CD4-positive, alpha-beta T cell treated with Interleukin-4 for 1 hour (primary cell): ENCODE measurements at places on chromosomes 16 and 17.

DNA sequence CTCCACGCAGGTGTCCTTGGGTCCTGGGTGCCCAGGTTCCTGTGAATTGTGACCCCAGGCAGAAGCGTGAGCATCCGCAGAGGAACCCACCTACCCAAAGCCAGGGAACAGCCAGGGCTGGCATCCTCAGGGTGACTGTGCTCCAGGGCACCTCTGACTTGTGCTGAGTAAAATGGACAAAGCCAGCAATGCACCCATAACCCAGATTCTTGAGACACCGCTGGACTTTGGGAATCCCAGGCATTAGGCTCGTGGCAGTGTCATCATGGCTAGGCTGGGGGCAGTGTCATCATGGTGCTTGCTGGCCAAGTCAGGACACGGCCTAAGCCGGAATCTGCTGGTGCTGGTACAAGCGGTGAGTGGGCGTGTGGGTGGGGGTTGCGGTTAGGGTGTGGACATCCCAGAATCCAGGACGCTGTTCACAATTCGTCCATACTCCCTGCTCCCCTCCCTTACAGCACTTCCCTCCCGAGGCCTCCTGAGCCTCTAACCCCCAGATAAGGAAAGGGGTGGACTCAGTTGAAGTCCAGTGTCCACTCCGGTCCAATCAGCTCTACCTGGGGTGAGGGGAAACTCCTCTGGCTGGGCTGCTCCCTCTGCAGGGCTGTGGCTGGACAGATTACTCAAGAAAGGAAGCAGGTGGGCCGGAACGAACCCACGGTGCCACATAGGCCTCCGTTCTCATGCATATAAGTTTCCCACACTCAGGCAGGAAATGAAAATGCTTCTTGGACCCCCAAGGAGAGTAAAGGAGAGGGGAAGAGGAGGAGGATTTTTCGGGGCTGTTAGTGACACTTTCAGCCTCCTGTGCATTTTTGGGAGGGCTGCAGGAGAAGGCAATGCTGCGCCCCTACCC is 138.9 kb downstream of the SEC14L1 start:
- no peak for DNase-seq

DNA sequence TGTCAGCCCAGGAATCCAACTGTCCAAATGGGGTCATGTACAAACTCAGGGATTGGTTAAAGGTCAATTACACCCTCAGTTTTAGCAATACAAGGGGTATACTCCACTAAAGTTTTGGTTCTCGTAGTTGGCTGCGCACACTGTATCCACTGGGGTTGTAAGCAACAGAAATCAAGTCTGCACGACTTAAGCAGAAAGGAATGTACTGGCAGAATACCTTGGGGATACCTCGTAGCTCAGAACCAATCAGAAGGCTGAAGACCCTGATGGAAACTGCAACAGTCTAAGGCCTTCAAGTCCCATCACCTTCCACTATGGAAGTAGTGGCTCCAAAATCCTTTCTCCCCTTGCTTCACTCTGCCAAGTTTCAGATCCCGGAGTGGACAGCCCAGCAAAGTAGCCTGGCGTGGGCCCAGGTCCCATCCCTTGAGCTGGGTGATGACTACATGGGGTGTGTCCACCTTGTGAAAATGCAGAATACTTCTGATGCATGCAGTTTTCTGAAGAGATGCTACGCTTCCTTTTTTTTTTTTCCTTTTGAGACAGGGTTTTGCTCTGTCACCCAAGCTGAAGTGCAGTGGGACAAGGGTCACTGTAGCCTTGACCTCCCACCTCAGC is 21.1 kb upstream of the RPH3AL start:
- no peak for DNase-seq

DNA sequence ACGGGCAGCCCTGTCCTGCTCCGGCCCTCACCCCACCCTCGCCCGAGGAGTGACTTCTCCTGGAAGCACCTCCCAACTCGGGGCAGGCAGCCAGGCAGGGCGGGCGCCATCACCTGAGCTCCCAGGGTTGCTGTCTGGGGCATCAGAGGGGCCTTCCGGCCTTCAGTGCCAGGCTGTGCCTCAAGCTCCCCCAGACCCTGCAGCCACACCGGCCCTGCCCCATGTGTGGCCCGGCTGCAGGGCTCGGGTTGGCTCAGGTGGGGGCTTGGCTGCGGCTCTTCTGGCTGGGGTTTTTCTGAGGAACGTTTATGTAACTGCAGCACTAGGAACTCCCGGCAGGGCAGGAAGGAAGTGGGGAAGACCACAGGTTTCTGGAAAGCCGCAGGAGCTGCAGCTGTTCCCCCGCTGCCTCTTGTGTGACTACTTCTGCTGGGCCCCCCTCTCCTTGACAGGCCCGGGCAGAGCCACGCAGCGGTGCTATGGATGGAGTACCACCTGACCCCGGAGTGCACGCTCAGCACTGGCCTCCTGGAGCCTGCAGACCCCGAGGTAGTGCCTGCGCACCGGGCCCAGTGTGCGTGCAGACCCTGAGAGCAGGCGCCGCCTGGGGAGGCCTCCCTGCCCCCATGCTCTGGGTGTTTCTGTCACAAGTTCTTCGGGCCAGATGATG is 45.6 kb downstream of the PRMT7 start:
- DNase-seq: peak; percentile 76

DNA sequence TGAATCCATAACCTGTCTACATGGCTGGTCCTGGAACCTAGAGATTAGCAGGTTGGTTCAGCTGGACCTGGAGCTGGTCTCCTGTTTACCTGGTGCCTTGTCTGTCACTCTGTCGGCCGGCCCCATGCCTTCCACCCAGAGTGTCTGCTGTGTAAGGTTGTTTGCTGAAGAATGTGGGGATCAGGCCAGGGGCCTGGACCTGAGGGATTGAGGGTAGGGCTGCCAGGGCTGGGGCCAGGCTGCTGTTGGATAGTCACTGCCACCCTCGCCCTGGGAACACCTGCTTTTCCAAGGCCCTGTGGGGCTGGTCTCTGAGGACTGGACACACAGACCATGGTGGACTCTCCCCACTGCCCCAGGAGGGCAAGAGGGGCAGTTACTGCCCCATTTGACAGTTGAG is 1.4 kb downstream of the NHERF2 start:
- no peak for DNase-seq

GRCh38 chr16:53886482-53887378 is 182.8 kb downstream of the FTO start:
- no peak for DNase-seq

GRCh38 chr17:48006936-48007709 is 30.5 kb downstream of the COPZ2 start:
- no peak for DNase-seq

GRCh38 chr17:17700251-17700969 is 19.2 kb downstream of the RAI1 start:
- DNase-seq: no peak

GRCh38 chr16:61364990-61365389 is 671.2 kb downstream of the CDH8 start:
- DNase-seq: no peak

DNA sequence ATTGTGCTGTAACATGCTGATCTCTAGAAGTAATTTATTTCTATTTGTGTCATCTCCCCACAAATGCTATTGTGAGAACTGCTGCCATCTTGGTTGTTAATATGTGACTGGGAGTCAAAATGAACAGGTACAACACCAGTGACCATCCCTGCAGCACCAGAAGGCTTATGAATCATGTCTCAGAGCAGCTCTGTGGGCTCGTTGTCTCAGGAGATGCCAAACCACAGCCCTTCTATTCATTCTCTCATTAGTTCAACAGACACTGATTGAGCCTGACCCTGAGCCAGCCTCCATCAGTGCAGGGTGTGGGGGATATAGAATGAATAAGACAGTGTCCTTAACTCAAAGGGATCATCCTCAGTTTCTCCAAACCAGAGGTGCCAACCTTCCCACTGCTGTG is 92.5 kb downstream of the UTP18 start:
- DNase-seq: no peak

- peak; percentile 10 for DNase-seq
These were observed 138.9 kb upstream of the CES5A start for GRCh38 chr16:56013962-56014552.

- no peak for DNase-seq
These were observed 2.9 kb upstream of the CRYBA1 start for GRCh38 chr17:29243792-29244191.

DNA sequence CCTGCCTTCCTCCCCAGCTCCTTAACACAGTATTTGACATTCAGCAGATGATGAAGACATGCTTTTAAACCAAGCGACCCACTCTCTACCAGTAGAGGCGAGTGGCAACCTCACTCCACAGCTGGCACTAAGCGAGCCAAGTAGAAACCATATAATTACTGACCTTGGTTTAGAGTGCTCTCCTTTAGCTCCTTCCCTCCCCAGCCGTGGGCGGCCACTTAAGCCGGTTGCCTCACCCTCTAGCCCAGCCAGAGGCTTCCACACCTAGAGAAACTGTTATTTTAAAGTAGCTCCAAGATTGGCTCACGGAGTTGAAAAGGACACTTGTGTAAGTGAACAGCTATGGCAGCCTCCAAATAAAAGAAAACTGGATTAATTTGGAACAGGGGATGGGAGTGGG is 109.1 kb upstream of the CRHR1 start:
- DNase-seq: no peak

DNA sequence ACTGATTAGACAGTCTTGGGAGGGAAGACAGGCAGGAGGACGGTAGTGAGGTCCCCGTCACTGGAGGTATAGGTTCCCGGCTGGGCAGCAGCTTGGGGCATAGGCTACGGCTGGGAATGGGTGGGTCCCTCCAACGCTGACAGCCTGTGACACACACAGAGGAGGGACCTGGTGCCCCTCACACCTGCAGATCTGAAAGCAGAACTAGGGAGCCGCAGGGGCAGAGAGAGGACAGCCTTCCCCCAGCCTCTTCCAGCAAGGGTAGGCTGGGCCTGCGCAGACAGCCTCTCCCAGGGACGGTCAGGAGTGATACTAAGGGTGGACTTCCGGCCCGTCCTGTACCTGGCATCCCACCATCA is 2.0 kb downstream of the P2RX1 start:
- DNase-seq: no peak

GRCh38 chr16:72142476-72142875 is 29.5 kb downstream of the PMFBP1 start:
- no peak for DNase-seq

DNA sequence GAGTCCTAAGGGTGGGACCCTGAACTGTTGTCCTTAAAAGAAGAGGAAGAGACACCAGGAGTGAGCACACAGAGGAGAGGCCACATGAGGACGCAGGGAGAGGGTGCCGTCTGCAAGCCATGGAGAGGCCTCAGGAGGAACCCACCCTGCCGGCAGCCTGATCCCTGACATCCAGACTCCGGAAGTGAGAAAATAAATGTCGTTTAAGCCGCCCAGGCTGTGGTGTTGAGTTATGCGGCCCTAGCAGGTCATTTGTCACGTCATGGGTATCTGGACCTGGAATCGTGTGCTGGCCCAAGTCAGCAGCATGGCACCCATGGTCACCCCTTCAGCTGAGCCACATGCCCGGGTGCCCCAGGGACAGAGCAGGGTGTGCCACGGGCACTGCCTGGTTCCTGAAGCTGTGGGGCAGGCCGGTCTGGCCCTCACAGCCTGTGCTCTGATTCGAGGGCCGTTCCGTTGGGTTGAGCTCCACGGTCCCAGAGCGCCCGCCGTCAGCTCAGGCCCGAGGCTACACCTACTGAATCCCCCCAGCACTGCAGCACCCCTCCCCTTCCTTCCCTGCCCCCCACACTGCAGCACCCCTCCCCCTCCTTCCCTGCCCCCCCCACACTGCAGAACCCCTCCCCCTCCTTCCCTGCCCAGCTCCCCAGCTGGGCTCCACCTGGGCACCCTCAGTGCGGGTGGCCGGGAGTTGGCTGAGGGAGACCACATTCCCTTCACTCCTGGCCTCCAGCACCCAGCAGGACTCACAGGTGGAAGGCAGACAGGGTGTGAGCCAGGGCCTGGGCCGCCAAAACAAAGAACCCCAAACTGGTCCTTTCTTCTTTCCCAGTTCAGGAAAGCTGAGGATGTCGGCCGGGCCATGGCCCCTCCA is 2.7 kb upstream of the CCDC57 start:
- no peak for DNase-seq

DNA sequence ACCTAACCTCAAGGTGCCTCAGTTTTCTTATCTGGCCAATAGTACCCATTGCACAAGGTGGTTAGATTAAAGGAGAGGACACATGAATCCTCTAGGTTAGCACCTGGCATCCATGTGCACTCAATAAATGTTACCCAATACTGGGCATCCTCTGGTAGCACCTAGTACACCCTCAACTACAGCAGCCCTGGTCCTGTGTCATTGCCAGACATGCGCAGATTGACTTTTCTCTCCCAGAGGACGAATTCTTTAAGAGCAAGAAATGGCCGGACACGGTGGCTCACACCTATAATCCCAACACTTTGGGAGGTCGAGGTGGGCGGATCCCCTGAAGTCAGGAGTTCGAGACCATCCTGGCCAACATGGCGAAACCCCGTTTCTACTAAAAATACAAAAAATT is 7.3 kb downstream of the DUSP3 start:
- no peak for DNase-seq

DNA sequence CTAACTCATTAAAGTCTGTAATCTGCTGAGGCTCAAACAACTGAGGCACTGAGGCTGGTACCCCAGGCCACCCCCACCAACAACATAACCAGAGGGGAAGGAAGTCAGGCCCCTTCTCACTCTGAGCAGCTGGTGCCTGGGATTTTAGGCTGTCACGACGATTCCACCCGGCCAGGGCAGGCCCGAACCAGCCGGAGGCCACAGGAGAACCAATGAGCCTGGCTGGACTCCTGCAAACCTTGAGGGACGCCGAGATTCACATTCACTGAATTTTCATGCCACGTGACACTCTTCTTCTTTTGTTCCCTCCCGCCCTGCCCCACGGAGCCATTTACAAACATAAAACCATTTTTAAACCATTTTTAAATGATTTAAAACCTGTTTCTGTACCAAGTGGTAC is 48.1 kb downstream of the RPH3AL start:
- DNase-seq: no peak

GRCh38 chr17:6043405-6043804 is 26.8 kb upstream of the WSCD1 start:
- no peak for DNase-seq

- no peak for DNase-seq
These were observed 37.4 kb downstream of the DNAH17 start for GRCh38 chr17:78539781-78540180.

DNA sequence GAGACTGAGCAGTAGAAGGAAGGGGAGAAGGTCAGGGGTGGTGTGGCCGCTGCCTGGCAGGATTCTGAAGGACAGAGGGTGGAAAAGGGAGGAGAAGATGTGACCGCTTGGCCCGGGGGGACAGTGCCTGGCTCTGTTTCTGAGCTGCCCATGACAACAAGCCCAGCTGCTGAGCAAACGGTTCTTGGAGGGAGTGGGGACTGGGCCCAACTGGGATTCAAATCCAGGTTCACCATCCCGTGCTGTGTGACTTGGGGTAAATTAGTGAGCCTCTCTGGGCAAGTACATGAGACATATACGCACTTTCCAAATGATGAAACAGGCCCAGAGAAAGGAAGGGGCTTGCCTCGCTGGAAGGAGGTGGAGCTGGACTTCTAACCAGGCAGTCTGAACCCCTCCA is 23.3 kb downstream of the SEC14L5 start:
- no peak for DNase-seq

GRCh38 chr16:3171855-3172593 is 16.0 kb upstream of the OR1F1 start:
- no peak for DNase-seq
